ENCODE measurements at places on chromosomes 2 and 18.

GRCh38 chr2:76639171-76639680 is 883.0 kb downstream of the LRRTM4 start:
- DNase-seq = no peak

DNA sequence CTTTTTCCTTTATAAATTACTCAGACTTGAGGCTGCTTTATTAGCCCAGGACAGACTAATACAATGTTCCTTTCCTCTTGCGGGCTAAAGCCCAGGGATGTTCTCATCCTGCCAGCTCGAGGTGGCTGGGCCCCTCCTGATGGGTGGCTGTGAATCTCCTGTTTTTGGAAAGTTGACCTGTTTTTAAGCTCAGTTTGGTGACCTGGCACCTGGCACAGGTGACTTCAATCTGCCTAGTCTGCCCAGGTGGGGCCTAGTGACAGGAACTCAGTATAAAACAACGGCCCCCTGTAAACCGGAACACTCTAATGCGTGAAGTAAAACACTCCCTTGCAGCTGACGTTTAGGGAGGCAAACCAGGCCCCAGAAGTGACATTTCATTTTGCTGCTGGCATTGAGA is 92.7 kb upstream of the SNTG2 start:
- DNase-seq = no peak

- DNase-seq = no peak
Measured at GRCh38 chr2:72629062-72629461, 196.8 kb downstream of the EXOC6B start.

GRCh38 chr2:70626254-70626990 is 72.8 kb upstream of the TGFA start:
- no peak for DNase-seq

- DNase-seq = no peak
Measured at GRCh38 chr2:9188823-9189222, 17.8 kb upstream of the ASAP2 start.

DNA sequence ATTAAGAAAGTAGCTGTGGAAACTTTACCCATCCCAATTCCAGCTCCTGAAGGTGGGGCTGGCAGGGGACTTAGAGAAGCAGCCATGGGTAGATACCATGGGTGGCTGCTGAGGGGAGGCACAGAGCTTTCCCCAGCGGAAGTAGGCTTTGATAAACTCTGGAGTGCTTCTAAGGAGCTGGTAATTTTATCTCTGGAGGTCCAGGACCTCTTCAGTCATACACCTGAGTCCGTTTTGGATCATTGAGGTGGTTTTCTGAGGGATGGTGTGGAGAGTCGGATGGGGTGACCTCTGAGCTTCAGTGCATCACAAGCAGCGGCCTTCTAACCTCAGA is 36.7 kb upstream of the BMP10 start:
- no peak for DNase-seq

DNA sequence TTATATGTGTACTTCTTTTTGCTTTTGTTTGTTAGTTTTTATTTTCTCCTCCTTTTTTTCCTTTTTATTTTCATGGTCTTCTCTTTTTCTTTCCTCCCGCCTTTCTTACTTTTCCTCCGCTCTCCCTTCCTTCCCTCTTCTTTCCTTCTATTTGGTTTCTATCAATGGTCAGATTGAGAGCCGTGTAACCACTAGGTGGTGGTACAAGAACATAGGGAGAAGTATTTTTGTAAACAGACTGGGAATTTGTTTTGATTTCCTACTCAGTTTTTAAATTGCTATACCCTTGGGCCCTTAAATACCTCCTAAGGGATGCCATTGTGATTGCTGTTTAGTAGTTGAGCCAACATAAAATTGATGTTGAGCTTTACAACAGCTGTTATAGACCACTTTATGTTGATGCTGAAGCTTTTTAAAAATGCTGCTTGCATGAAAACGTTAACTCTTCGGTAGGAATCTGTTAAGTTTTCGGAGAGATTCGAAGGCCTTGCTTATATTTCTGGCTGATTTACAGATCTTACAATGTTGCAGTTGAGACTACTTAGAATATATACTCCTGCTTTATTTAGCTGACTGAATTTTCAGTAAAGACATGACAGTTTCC is 124.2 kb downstream of the UBE2E3 start:
- DNase-seq = peak; percentile 53

- DNase-seq = no peak
Measured at GRCh38 chr18:38611036-38611964, 1045.7 kb upstream of the CELF4 start.

DNA sequence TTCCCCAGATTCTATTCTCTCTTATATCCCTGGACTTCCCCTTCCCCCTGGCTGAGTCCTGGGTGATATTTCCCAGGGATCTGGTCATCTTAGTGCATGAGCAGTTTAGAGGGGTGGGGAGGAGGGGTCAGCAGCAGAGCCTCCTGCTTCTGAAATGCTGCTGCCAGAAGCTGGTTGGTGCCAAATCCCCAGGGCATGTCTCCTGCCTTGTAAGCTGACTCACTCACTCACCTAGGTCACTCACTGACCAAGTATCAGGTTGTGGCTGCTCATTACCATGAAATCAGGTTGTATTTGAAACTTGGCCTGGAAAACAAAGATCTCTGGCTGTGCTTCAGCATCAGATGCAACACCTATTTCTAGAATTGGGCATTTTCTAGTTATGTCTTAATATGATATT is 14.3 kb downstream of the GPR39 start:
- no peak for DNase-seq

GRCh38 chr2:70716131-70716743 is 51.8 kb downstream of the ADD2 start:
- DNase-seq = no peak

- DNase-seq = no peak
Measured at GRCh38 chr2:24009680-24010476, at the start of gene MFSD2B. MFSD2B (plus strand) TSS chr2:24010085; CDS start chr2:24010097, 12 bp downstream.

- DNase-seq = no peak
Measured at GRCh38 chr2:131026919-131027318, 66.3 kb downstream of the FAM168B start.

DNA sequence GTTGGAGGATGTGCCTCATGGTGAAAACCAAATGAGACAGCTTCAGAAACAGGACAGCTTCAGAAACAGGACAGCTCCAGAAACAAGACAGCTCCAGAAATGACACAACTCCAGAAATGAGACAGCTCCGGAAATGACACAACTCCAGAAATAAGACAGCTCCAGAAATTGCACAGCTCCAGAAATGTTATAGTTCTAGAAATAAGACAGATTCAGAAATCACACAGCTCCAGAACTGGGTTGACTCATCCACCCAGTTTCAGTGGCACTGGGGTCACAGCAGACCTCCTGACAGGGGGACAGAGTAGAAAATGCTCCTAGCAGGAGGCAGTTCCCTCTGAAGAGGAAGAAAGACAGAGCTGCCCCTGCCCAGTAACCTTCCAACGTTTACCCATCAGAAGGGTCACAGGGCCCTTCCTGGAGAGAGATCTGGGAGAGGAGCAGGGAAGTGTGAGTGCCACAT is 26.9 kb upstream of the COL6A3 start:
- DNase-seq = no peak

GRCh38 chr18:21741312-21741561 is 645 bp downstream of the MIB1 start:
- DNase-seq = no peak

DNA sequence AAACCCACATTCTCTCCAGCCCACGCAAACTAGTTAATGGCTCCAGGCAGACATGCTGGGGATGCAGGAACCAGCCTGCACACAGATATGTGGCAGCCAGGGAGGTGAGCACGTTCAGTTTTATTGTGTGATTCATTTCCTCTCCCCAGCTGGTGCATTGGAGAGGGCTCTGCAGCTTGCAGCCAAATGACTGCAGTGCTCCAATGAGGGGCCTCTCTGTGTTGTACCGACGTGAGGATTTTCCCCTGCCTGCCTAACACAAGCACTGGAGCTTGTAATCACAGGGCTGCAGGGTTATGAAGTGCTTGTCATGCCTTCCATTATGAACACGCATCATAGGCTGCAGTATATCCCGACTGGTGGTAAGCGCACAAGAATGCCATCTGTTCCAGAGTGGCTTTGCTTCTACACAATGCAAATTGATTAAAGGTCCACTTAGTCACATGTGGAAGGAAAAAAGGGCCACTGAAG is 92.3 kb upstream of the THUMPD2 start:
- peak; percentile 14 for DNase-seq

DNA sequence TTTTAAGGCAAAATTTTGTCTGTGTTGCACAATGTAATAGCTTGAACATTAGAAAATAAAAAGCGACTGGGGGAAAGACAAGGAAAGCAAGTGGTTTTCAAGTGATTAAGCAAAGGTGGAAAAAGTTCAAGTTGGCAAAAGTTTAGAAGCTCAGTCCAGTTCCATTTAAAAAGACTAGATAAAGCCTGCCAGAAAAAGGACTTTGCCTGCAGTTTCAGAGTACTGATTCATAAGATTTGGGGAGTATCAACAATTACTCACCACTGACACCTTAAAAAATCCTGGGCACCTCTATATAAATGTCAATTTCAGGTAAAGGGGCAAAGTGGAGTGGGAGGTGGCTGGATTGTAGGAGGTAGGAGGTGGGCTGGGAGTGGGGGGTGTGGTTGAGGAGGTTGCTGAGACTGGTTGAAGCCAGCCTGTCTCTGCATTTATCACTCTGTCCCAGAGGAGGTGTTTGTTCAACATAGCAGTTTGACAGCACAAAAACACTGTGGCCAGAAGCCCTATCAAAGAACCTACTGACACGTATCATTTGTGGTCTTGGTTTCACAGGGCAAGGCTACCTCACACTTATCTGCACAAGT is 14.6 kb downstream of the ZEB2 start:
- no peak for DNase-seq

DNA sequence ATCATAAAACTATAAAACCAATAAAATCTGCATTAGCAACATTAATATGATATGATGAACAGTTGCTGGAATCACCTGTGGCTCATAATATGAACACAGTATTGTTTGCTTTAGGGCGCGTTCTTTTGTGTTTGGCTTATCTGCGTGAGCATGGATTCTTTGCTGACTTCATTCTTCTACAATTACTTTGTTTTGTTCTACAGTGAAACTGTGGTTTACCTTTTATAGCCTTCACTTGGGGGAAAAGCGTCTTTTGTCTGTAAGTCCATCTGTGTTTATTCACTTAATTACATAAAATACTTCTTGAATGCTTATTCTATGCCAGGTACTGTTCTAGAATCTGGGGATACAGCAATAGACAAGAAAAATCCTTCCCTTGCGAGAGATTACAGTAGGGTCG is 74.0 kb upstream of the SEC11C start:
- DNase-seq = no peak

DNA sequence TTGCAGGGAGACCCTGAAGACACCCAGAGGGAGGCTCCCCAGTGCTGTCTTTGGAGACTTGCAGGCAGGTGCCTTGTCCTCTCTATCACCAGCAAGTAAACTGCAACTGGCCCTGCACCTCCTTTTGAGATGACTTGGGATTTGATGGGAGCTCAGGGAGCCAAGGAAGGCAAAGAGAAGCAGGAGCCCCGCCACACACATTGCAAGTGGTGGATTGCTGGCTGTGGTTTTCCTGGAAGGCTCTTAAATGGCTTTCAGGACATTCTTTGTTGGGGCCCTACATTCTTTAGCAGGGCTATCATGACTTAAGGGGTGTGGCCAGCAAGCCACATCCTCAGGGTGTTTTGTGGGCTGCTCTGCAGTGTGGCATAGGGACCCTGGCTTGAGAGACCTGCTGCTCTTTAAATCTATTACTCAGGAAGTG is 39.9 kb upstream of the CDC42EP3 start:
- DNase-seq = peak; percentile 64

GRCh38 chr2:66872081-66872985 is 437.4 kb downstream of the MEIS1 start:
- no peak for DNase-seq

DNA sequence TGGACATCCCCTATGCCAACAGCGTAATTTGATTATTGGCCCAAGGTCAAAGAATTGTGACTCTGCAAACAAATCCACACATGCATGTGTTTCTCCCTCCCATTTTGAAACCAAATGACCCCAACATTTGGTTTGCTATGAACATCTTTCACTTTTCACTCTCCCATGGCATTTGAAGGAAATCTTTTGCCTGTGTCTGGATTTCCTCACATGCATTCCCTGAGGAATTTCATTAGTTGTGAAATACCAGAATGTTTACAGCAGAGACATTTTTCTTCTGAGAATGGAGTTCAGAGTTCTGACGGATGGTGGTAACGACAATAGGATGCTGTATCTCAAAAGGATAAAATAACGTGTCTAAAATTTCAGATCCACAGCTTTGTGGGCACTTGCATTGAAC is 60.3 kb upstream of the LMAN1 start:
- no peak for DNase-seq

- DNase-seq = no peak
Measured at GRCh38 chr18:50727721-50728471, 91.9 kb downstream of the MRO start.

- no peak for DNase-seq
Measured at GRCh38 chr2:123380370-123380935, 644.6 kb upstream of the CNTNAP5 start.

DNA sequence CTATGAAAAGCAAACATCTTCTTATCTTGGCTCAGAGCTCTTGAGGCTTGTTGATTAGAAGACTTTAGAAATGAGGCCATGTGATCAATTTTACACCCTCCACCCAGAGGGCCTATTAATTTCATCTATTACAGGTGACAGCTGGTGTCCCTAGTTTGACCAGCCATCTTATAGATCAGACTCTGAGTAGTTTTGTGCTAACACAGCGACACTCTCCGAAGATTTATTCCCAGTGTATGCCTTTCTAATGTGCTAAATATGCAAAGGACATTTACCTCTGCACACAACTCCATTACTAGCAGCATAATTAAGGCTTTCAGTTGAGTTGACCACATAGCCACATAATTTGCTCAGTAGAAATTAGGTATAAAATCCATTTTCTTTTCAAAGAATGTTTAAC is 2.6 kb upstream of the RFX8 start:
- DNase-seq = no peak

GRCh38 chr2:102880731-102881130 is 118.9 kb downstream of the TMEM182 start:
- no peak for DNase-seq

DNA sequence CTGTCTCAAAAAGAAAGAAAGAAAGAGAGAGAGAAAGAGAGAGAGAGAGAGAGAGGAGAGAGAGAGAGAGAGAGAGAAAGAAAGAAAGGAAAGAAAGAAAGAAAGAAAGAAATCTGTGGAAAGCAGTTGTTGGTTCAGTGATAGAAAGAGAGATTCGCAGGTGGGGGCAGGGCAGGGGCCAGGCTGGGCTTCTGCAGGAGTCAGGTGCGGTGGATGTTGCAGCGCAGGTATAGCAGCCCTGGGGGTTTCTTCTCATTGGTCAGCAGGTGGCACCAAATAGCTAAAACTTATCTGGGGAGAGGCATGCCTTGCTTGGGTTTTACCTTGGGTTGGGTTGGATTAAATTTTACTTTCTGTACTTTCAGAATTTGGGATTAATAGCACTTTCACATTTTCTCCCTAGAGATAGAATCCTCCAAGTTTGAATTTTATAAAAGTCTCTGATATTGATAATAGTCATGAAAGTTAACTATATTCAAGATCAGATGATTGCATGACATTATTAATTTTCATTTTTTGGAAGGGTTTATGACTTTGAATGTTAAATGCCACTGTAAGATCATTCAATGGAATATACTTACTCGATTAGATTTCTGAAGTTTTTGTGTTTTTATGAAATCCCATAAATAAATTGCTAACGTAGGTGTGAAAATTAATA is 66.6 kb downstream of the SPTBN1 start:
- no peak for DNase-seq

GRCh38 chr18:37529863-37530262 is 35.7 kb downstream of the CELF4 start:
- DNase-seq = no peak
